ENCODE measurements at places on chromosomes 7 and 10. TPM values are rescaled to one million over a fixed set of nuclear protein-coding genes. Genes with fewer than 3 reads are reported as not detected.

Gene GPRIN2
- total RNA-seq, result 2.8 TPM

Gene NCF1
- 2.7 TPM for total RNA-seq

Gene CHST3
- total RNA-seq, result 19.5 TPM

Gene CACNB2
- 2.6 TPM for total RNA-seq

Gene CPA5
- total RNA-seq, result 1.5 TPM
